ENCODE measurements at places on chromosomes 6 and 20.

- no peak for DNase-seq
Observed at GRCh38 chr6:13881621-13882165, 43.1 kb upstream of the RNF182 start.

DNA sequence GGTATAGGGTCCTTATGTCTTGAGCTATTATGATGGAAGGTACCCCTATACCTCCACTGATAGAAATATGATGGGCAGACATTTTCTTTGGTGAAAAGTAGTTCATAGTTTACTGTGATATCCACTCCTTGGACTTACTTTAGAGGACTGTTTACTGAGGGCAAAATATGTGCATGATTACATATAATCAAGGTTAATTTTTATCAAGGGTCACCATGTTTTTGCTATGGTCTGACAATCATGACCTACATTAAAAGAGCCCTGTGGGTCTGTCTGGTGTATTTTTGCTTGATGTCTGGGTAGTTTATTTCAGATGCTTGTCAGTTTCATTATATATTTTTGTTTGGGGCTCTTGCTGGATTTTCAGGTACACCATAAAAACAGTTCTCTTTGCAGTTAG is 40.1 kb downstream of the CDKAL1 start:
- DNase-seq, result no peak

GRCh38 chr6:90780778-90781177 is 193.9 kb upstream of the MAP3K7 start:
- no peak for DNase-seq

DNA sequence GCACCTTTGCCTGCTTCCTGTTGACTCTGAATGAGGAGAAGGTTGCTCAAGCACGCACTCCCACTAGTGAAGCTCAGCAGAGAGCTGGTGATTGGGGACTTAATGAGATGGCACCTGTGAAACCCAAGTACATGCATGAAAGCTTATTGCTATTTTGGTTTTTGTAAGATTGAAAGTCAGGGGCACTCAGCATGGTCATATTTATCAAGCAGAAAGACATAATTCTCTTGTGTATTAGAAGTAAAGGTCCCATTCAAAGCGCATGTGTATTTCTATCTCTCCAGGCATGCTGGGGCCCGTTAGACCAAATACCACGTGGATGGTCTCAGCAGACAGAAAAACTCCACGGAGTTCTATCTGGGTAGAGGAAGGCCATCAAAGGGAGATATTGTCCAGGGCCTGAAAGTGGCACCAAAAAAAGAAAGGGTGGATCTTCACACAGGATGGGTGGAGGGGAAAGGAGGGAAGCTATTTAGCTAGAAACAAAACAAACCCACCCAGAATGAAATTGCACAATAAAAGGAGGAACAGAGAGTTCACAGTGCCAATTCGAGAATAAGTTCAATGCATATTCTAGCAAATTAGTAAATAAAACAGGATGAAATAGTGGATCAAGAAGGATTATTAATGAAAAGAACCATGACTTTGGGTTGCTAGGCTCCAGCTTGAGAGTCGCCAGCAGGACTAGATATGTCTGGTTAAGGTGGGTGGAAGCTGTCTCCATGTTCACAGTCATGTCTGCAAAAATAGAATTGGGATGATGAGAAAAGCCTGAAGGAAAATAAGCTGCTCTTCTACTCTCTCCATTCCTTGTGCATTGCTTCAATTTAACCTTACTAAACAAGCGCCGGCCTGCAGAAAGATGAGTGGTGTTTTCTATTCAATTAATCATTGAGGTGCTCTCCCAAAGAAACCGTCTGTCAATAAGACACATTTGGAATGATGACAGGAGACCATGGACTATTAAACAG is 224.9 kb upstream of the DTNBP1 start:
- no peak for DNase-seq

DNA sequence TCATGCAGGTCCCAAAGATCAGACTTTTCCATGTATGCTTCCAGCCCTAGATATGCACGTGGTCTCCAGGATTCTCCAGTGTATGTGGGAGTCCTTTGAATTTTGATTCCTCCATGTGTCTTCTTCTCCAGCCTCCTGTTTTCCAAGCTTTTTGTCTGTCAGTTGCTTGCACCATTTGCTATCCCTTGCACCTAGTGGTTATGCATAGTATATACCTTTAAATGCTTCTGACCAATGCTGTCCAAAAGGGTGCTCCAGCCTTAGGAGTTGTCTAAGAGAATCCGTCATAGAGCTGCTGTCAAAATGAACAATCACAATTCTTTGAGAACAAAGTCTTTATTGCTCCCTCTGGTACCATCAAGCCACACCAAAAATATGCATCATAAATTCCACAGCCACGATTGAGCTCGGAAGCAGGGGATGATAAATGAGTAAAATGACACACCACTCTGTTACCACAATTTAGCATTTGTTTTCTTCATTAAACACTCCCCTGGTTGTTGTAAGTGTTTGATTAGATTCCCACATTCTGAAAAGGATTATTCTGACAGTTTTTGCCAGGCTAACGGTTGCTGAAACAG is 706.2 kb upstream of the GJE1 start:
- DNase-seq, result no peak

- no peak for DNase-seq
Observed at GRCh38 chr20:24166412-24166811, 177.8 kb upstream of the GGTLC1 start.

- DNase-seq, result no peak
Observed at GRCh38 chr20:3247638-3248037, 8.6 kb upstream of the SLC4A11 start.

DNA sequence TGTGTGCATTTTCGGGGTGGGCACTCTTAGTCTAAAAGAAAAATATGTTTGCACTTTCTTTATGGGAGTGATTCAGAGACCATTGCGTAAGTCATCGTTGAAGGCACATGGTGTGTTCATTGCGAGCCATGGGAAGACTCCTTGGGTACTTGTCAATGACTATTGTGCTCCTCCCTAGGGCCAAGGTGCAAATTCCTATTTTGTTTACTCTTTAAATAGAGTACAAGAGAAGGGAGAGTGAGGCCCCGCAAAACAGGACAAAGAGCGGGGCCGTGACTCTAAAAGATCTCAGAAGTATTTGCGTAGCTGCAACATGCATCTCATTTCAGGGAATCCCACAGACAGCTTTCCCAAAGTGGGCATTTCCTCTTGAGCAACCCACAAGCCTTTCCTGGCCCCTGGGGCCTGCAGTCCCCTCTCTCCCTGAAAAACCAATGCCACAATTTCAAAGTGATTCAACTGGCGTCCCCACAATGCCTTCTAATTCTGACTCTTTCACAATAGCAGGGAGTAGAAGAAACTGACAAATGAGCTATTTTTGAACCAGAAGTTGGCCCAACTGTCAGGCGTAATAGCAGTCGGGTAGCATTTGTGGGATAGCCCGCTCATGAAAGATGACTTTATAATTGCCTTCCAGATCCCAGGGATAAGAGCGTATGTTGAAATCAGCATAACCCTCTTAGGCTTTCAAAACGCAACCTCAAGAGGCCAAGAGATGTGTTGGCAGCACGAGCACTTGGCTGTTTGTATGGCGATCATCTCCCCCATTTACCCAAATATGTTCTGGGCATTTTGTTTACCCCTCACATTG is 277.9 kb upstream of the BMP2 start:
- no peak for DNase-seq

- DNase-seq, result peak; percentile 37
Observed at GRCh38 chr20:62595491-62595890, 46.8 kb upstream of the SLCO4A1 start.

GRCh38 chr6:1697688-1698351 is 88.1 kb downstream of the FOXC1 start:
- no peak for DNase-seq

DNA sequence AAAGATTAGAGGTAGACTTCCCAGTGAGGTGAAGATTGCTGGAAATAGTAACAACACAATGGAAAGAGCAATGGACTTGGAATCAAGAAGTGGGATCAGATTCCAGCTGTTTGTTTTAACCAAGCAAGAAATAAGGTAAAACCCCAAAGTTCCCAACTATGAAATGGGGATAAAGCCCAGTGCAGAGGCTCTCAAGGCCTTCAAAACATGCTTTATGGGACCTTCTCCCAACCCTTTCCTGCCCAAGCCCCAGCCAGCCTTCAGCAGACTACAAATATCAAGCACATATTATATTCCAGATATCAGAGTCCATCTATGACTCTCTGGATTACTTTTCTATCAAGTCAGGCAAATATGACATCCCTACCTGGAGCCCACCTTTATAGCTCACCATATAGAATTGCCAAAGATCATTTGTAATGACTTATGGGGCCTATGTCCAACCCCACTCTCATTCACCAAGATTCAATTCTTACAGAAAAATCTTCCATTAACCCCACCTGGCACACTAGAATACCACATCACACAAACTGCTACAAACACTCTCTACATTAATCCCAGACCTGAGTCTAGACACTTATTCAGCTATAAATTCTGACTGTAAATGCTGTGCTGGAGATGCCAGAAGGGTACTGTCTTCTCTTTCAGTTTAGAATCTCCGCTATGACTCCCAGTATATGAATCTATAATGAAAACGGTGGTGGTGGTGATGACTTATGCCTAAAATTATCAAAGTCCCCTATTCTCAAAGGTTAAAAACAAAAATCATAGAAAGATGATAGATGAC is 6.1 kb downstream of the DDX39B start:
- no peak for DNase-seq

DNA sequence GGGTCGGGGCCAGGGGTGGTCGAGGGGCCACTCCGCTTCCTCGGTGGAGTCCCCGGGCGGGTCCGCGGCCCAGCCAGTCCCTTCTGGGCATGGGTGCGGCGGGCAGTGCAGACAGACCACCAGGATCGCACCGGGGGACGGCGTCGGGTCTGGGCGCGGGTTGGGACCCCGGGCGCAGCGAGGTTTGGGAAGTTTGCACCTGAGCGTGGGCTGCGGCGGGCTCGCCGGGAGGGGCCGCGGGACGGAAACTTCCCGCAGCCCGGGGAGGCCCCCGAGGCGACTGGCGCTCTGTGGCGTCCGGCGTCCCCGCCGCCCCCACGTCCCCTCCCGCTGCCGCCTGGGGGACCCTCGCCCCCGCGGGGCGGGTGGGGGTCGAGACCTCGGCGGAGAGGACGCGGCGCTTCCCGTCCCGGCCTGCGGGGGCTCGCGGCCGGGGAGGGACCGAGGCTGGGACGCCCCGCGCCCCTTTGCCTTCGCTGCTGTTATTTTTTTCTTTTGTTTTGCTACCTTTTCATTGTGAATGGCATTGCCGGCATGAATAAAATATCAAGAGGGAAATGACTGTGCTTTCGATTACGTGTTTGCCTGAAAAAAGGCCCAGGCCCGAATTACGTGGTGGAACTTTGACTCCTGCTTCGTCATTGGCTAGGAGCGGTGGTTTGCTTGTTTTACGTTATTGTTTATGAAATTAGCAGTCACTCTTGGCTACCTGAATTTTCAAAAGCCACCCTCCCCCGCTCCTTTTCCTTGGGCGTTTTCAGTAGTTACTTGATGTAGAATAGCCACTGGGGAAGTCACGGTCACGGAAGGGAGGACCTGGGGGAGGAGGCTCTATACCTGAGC is 703 bp downstream of the SNX9 start:
- DNase-seq, result peak; percentile 82

GRCh38 chr6:119250036-119250435 is 99.5 kb downstream of the MAN1A1 start:
- DNase-seq, result no peak

Measured in stimulated activated CD8-positive, alpha-beta memory T cell treated with anti-CD3 and anti-CD28 coated beads, Interleukin-4, amount 100 ng/mL, for 48 hours (primary cell).